ENCODE measurements at places on chromosomes 7 and 10. TPM values are rescaled to one million over a fixed set of nuclear protein-coding genes. Genes with fewer than 3 reads are reported as not detected.

Gene ZNF680
- total RNA-seq: 3.9 TPM

DNA sequence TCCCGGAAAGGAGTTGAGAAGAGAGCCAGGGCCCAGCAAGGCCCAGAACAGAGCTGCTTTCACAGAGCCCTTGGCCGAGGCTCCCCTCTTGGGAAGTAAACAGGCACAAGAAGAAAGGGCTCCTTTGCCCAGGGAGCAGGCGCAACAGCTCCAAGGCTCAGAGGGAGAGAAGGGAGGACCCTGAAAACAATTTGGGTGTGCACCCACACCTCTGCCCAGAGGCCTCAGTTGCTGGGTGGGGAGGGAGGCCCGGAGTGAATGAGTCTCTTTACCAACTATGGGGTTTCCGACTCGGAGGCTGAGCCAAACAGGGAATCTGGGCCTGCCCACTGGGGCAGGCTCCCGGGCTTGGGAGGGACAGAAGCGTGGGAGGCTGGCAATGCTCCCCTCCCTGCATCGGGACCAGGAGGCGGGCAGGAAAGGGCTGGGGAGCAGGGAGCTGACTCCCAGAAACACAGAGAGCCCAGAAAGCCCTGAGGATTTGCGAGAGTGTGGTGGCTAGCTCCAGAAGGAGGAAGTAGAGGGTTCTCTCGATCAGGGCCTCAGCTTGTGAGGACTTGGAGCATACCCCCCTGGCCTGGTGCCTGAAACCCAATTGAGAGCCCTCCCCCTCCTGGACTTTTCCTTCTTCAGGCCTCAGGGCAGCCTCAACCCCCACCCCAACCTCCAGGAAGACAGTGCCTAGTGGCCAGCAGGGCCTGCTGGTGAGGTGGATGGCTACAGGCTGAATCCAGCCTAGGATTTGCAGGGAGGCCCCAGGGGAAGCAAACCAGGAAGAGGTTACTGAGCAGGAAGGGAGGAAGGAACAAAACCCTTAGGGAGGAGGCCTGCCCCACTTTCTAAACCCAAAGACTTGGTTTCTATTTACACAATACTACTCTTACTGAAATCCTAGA lies 6.2 kb downstream of the C10orf105 start:
- peak; percentile 80 for DNase-seq

GRCh38 chr10:97006364-97006763 lies 174.3 kb downstream of the LCOR start:
- DNase-seq: no peak

DNA sequence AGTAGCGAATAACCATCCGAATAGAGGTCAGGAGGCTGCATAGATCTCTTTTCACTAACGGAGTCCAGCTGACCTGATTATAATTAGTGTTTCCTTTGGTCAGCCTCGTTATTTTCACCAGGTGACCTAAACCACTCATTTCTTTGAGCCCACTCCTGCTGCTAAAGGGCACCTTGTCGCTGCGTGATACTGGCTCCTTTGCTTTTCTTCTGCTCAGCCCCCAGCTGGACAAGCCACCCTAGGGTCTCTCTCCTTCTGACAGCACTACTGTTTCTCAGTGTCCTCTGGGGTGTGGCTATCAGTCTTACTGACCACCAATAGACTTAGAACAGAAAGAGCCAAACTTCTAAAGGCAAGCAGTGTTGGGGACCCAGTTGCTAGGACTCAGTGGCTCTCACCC lies 2.7 kb upstream of the IGFBP3 start:
- DNase-seq: no peak

GRCh38 chr7:99195867-99196266 lies 12.0 kb downstream of the KPNA7 start:
- DNase-seq: no peak

DNA sequence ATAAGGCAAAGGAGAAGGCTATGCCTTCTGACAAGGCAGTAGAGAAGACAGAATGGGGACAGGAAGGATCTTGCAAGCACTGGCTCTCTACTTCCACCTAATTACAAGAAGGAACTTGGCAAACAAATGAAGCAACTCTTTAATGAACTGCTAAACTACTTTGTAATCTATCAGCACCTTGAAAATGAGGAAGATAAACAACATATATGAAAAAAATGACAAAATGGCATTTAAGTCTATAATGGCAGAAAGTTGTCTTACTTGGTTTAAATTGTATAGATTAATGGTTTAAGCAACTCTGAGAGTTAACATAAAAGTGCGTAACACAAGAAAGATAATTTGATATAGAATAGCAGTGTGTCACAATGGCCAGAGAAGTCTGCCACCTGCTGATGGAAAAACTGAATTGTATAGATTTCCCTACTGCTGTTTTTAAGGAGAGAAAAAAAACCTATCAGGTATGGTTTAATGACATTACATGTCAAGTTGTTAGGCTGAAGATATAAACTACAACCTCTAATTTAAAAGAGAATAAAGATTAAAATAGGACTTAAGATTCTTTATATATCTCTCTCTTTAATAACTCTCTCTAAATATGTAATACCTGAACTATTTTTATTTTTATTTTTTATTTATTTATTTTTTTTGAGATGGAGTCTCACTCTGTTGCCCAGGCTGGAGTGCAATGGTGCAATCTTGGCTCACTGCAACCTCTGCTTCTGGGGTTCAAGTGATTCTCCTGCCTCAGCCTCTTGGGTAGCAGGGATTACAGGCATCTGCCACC lies 11.8 kb downstream of the NT5C3A start:
- peak; percentile 59 for DNase-seq

Data from IMR-90 (cell line).